ENCODE measurements at places on chromosomes 6 and 20.
A peak's percentile ranks its signal among the peaks of the same experiment; 100 is the strongest.

DNA sequence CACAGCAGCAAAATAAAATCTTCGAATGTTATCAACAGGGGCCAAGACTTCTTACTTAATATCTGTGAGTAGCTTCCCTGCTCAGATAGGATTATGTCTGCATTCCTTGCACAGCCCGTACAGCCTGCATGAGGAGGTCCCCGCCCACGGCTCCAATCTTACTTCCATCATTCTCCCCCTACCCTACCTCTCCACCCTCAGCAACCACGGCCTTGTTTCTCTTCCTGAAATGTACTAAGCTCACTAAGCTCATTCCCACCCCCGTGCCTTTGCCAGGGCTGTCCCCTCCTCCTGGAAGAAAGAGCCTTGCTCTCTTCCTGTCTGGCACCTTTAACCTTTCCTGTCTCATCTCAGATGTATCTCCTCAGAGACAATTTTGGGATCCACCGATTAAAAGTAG lies 120.4 kb downstream of the BCAS1 start:
- no peak for DNase-seq

GRCh38 chr6:31765910-31766794 lies 3.7 kb downstream of the SAPCD1 start:
- no peak for DNase-seq

DNA sequence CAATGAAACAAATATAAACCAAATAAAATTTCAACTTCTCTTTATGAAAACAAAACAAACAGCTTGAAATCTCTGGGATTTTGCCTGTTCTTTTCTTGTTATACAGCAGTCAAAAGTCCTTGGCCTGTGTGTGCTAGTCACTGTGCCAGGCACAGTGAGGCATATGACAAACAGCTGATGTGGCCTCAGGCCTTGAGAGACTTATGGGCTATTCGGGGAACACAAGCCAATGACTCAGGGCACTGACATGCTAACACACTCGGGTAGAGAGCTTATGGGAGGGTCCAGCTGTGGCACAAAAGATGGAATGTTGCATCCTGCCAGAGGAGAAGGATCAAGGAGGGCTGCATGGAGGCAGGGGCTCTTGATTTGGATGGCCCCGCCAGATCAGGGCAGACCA lies 95.4 kb upstream of the NKX2-2 start:
- DNase-seq = no peak

DNA sequence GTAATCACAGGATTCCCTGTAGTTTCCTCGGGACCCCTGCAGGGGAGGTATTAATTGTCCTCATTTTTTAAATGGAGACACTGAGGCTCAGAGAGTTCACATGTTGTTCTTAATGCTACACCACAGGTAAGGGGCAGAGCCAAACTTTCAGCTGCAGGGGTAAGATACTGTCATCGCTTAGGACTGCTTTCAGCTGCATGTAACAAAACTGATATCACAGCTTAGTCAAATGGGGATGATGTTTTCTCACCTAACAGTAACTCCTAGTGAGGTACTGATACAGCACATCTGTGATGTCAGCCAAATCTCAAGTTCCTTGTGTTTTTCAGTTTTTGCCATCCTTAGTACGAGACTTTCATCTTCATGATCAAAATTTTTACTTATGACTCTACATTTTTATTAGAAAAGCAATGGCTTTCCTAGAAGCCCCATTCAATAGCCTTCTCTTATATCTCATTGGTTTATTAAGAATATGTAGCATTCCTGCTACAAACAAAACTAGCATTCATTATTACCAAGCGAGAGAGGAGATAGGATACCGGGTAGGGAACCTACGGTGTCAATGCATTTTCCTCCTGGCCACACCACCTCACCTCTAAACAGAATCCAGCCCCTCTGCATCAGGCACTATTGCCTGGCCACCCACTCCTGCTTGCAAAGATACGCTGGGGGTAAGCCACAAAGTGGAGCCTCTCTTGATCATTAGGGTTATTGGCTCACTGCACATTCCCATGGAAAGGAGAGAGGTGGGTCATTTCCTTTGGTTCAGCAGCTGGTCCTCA lies 557.5 kb downstream of the CD83 start:
- no peak for DNase-seq

DNA sequence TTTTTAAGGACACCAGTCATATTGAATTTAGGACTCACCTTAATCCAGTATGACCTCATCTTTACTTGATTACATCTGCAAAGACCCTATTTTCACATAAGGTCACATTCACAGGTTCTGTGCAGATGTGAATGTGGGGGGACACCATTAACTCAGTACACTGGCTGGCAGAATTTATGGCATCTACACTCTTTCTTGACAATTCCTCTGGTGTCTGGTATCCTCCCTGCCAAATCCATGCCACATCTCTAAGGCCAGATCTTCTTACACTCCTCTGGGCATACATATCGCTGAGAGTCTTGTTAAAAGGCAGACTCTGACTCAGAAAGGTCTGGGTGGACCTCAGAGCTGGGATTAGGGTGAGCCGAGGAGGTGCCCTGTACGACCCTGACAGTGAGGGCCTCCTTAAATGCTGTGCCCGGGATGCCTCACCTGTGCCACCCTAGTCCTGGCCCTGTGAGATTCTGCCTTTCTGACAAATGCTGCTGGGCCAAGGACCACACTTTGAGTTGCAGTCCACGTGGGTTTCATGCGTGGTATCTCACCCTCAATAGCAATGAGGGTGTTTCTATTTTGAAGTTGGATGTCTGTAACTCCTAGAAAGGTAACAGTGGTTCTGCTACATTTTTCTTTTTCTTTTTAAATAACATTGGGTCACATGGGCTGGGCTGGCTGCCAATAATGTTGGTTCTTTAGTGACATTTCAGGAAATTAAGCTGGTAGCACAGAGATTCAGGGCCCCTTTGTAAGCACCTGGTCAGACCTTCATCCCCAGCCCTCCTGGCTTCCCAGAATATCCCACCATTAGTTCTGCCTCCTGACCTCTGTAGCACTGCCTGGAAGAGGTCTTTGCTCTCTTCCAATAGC lies 17.2 kb upstream of the LRRN4 start:
- no peak for DNase-seq

DNA sequence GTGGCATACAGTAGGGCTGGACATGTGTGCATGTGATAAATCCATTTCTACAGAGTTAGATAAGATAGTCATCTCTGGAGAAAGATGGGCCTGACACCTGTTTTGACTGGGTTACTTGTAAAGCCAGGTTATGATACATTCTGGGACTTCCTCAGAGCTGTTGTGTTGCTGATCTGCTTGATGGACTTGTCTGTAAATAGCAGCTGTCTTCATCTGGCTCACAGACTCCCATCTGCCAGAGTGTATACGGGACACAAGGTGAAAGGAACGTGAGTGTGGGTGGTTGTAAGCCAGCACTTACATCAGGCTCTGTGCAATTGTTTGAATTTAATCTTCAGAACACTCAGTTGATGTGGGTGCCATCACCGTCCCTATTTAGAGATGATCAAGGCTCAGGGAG lies 49.8 kb downstream of the ZDHHC14 start:
- no peak for DNase-seq

GRCh38 chr6:33316603-33317418 lies 733 bp downstream of the ZBTB22 start:
- no peak for DNase-seq

GRCh38 chr20:23868321-23868720 lies 11.2 kb downstream of the CST5 start:
- no peak for DNase-seq

DNA sequence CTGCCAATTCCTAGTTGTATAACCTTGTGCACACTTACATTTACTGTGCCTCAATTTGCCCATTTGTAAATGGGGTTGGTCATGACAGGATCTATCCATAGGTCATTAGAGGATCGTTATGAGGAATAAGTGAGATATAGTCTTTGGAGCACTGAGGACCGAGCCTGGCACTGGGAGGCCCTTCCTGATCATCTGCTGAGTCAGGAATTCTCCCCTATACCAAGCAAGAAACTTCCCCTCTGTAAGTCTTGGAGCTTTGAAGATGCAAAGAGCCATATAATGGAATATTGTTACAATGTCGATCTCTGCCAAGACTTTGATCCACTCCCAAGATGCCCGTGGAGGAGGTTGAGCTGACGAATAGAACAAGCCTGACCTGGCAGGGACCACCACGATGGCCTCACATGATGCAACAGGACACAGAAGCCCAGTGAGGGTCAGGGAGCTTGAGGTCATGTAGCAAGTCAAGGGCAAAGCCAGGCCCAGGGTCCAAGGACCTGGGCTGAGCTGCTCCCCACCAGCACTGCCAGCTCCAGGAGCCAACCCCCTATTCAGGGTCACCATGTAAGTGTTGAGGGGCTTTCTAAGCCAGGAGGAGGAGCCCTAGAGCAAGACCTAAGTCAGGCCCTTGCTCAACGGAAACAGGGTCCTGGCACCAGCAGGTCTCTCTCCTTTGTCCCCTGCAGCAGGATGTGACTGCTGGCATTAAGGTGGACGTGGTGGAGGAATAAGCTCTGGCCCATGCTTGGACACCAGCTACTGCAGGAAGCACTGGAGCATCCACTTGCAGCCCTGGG lies 16.7 kb downstream of the PDRG1 start:
- no peak for DNase-seq

DNA sequence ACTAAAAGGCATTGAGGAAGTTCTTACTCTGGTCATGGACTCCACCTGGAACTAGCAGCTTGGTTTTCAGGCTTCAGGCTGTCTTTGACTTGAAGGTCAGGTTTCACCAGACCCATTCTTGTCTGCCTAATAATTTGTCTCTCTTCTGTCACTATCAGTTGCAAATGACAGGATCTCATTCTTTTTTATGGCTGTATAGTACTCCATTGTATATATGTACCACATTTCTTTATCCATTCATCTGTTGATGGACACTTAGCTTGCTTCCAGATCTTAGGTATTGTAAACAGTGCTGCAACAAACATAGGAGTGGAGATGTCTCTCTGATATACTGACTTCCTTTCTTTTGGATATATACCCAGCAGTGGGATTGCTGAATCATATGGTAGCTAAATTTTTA lies 73.1 kb upstream of the SYNCRIP start:
- DNase-seq = no peak

- no peak for DNase-seq
Observed at GRCh38 chr20:14450256-14450655, 112.8 kb upstream of the FLRT3 start.

DNA sequence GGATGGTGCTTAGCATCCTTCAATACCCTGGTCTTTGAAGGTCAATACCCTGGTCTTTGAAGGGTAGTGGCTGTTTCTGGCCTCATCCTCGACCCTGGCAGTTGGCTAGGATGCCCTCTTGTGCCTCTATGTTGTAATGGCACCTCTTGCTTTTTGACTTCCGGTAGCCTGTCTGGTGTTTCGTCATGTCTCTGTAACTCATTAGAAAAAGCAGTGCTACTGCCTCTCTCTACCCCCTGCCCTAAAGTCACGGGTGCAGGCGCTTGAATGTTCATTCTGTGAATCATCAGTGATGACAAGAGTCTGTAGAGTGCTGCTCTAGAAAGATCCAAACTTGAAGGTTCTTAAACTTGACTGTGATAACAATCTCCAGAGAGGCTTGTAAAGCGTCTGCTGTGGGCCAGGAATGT lies 28.3 kb downstream of the RSPO4 start:
- peak; percentile 8 for DNase-seq

All from stimulated activated CD4-positive, alpha-beta T cell treated with anti-CD3 and anti-CD28 coated beads, Interleukin-12 subunit alpha, Interleukin-12 subunit beta, amount 100 ng/mL, for 4 hours (primary cell).